ENCODE measurements at places on chromosomes 5 and 9.

- no peak for DNase-seq
Observed at GRCh38 chr5:109645707-109646192, 44.0 kb upstream of the MAN2A1 start.

- no peak for DNase-seq
Observed at GRCh38 chr5:86757824-86758223, 140.1 kb downstream of the COX7C start.

GRCh38 chr5:131521252-131521651, 113.8 kb downstream of the RAPGEF6 start:
- DNase-seq = no peak

DNA sequence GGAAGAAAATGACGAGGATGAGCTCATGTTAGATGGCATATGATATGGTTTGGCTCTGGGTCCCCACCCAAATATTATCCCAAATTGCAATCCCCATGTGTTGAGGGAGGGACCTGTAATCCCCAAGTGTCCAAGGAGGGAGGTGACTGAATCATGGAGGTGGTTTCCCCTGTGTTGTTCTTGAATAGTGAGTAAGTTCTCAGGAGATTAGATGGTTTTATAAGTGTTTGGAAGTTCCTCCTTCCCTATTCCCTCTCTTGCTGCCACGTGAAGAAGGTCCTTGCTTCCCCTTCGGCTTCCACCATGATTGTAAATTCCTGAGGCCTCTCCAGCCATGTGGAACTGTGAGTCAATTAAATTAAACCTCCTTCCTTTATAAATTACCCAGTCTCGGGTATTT, 10.1 kb downstream of the EDIL3 start:
- DNase-seq = no peak

DNA sequence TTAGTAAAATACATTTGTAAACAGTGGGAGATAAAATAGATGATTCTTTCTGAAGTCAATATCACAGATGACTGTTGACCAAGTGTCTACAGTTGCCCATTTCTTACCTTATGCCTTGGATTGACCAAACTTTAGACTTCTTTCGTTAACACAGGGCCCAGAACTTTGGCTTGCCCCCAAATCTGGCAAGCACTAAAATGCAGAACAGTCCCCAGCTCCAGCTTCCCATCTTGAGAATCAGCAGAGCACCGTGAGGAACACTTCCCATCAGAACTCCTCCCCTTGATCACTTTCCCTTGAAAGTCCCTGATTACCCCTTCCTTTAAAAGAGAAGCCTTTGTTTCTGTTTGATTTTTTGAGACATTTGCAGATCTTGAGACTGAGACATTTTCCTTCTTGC, 1039.9 kb downstream of the TLE1 start:
- DNase-seq = no peak

DNA sequence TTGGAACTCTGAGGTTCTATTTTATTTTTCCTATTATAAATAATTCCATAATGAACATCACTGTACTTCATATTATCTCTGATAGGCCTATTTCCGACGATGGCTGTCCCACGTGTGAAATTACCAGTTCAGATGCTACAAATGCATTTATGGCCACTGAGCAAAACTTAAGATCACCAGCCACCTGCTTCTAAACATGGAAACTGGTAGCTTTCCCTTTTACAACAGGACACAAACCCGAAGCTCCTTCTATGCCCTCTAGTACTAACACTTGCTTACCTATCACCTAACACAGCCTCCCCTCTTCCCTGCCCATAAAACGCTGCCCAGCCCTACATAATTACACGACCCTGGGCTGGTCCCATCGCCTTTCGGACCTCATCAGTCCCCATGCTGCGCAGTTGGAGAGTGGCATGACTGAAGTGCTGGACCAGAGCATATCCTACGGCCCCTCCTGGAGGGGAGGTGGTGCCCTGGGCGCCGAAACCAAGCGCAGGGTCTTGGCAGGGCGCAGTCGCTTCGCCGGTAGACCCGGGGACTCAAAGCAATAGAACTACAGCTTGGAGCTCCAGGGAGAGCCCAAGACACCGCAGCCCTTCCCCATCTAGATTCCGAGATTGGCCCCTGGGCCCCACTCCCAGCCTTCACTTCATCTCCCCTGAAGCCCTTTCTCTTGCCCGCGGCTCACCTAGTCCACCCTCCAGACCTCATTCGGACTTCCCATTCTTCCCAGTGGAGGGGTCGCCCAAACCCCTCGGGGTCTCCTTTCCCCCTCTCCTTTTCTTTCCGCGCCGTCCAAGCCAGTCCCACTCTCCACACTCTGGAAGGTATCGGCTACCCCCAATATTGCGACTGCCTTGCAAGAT, 1.0 kb upstream of the SAP30L start:
- no peak for DNase-seq

GRCh38 chr5:124263680-124264491, 482.6 kb downstream of the ZNF608 start:
- no peak for DNase-seq

- no peak for DNase-seq
Observed at GRCh38 chr9:114433086-114433485, 45.3 kb upstream of the AKNA start.

GRCh38 chr5:134458234-134459009, 46.7 kb upstream of the CDKN2AIPNL start:
- DNase-seq = no peak

GRCh38 chr9:133981958-133982681, 10.0 kb downstream of the VAV2 start:
- no peak for DNase-seq
